ENCODE measurements at places on chromosomes 11 and 22. TPM values are rescaled to one million over a fixed set of nuclear protein-coding genes. Genes with fewer than 3 reads are reported as not detected.

GRCh38 chr22:17303840-17304779 lies 65.2 kb upstream of the CECR2 start:
- H3K27me3 ChIP-seq = peaks cover 4% of the 10 kb centered on the region
- H3K36me3 ChIP-seq = no peaks in the 10 kb centered on the region
- H3K4me1 ChIP-seq = peaks cover 51% of the 10 kb centered on the region
- H3K27ac ChIP-seq = peak overlapping the region; percentile 88
- peak; percentile 77 for DNase-seq

GRCh38 chr11:109911488-109911887 lies 181.7 kb upstream of the ZC3H12C start:
- no peaks in the 10 kb centered on the region for H3K4me1 ChIP-seq
- no peak overlapping the region for H3K27ac ChIP-seq
- no peaks in the 10 kb centered on the region for H3K27me3 ChIP-seq
- no peak overlapping the region for H3K4me3 ChIP-seq
- H3K36me3 ChIP-seq = no peaks in the 10 kb centered on the region

DNA sequence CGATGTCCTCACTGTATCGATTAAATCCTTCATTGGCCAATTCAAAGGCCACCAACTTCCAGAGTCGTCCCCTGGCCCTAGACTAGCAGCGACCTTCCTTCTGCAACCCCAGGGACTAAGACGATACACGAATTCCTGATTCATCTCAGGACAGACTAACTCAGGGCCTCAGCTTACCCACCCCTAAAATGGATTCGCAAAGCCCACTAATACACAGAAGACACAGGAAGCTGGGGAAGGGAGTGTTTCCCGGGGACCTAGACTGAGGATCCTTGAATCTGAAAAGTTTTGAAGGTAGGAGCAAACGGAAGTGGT lies 509 bp downstream of the LAMTOR1 start:
- peak overlapping the region; percentile 95 for H3K4me3 ChIP-seq
- peak overlapping the region; percentile 87 for H3K27ac ChIP-seq
- H3K4me1 ChIP-seq = peaks cover 41% of the 10 kb centered on the region
- no peak for DNase-seq
- peaks cover 14% of the 10 kb centered on the region for H3K36me3 ChIP-seq
- H3K27me3 ChIP-seq = no peaks in the 10 kb centered on the region

- no peak for DNase-seq
- no peaks in the 10 kb centered on the region for H3K4me1 ChIP-seq
- H3K27ac ChIP-seq = no peak overlapping the region
- no peaks in the 10 kb centered on the region for H3K27me3 ChIP-seq
- H3K4me3 ChIP-seq = no peak overlapping the region
- H3K36me3 ChIP-seq = no peaks in the 10 kb centered on the region
Measured at GRCh38 chr22:47632701-47633100, 870.3 kb downstream of the TBC1D22A start.

DNA sequence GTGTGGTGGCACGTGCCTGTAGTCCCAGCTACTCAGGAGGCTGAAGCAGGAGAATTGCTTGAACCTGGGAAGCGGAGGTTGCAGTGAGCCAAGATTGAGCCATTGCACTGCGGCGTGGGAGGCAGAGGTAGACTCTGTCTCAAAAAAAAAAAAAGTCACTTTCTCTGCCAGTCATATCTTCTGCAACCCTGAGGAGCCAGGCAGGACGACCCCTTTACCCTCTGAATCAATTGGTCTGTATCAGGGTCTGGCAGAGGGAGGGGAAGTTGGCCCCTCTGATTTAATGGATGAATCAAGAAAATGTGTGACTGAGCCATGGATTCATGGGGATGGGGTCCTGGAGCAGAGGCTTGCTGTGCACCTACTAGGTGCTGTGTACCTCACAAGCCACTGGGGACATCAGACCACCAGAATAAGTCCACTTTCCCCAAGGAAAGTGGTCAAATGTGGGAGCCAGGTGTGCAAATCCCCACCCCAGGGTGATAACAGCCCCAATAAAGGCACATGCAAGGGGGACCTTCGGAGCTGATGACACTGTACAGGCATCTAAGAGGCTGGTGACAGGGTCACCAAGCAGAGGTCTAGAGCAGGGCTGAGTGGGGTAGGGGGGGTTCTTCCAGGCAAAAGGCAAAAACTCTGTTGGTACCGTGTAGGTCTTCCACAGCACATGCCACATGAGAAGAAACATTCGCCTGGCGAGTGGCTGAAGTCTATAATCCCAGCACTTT lies 29.0 kb downstream of the TXN2 start:
- peak overlapping the region; percentile 97 for H3K27ac ChIP-seq
- H3K4me3 ChIP-seq = peak overlapping the region; percentile 54
- no peak for DNase-seq
- H3K4me1 ChIP-seq = peaks cover 52% of the 10 kb centered on the region

Gene CCDC87
- total RNA-seq = 0.29 TPM

Gene ATF4
- 387 TPM for total RNA-seq

Gene DMC1
- total RNA-seq = 11.2 TPM
